Motor neuron (in vitro differentiated cells): ENCODE measurements at places on chromosomes 2 and 18.
A peak's percentile ranks its signal among the peaks of the same experiment; 100 is the strongest.

GRCh38 chr2:5332925-5333324 is 359.3 kb upstream of the SOX11 start:
- no peak for ATAC-seq

DNA sequence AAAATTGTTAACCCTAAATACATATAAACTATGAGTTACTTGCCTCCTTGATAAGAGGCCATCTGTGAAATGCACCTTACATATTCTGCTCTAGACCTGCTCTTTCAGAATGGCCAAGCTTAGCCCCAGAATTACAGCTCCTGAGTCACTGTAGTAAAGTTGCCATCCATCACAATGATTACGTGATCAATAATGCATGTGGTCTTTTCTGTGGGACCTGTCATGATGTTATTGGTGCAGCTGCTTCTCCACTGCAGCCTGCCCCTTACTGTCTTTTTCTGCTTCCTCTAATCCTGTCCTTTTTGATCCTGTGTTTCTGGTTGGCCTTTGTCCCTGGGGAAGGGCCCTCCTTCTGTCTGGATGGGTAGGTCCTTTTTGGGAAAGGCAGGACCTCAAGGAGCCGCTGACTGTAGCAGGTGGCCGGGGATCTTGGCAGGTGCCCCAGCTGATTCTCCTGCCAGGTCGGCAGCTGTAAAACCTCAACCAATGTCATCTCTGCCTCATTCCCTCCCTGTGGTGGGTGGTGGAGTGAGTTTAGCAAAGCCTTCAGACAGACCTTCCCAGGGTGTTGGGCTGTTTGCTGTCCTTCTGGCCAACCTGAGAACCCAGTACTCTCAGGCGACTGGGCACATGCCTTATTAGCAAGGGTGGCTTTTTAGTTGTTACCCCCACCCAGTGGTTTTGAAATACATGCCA is 126.2 kb upstream of the EML6 start:
- ATAC-seq, result peak; percentile 83

- ATAC-seq, result no peak
Observed at GRCh38 chr2:119231975-119232665, 8.5 kb downstream of the STEAP3 start.

DNA sequence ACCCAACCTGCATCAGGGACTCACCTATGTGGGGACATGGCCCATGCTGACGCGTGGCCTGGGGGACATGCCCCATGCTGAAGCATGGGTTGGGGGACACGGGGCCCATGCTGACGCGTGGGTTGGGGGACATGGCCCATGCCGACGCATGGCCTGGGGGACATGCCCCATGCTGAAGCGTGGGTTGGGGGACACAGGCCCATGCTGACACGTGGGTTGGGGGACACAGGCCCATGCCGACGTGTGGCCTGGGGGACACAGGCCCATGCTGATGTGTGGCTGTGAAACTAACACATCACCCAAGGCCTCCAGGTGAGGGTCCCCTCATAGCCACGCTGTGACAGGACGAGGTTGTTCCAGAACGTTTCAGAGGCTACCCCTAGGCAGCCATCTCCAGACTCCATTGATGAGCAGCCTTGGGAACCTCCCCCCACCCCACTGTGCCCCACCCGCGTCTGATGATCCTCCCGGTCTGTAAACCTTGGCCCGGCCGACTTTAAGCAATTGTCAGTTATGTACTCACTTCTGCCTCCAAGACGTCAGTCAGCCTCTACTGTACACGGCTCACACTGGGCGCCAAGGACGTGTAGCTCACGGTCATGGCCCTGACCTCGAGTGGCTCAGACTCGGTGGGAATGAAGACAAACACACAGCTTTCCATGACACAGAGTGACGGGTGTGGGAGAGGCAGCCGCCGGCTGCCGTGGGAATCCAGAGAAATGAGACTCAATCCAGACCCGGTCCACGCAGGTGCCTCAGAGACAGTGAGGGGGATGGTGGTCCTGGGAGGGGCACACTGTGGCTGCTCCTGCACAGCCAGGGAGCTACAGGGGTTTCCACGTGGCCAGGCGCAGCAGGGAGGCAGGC is 50.2 kb upstream of the SLC66A3 start:
- ATAC-seq, result no peak

- peak; percentile 66 for ATAC-seq
Observed at GRCh38 chr2:30239308-30239985, 8.1 kb downstream of the LBH start.

- peak; percentile 86 for ATAC-seq
Observed at GRCh38 chr18:48859311-48860268, 91.2 kb downstream of the SMAD7 start.

DNA sequence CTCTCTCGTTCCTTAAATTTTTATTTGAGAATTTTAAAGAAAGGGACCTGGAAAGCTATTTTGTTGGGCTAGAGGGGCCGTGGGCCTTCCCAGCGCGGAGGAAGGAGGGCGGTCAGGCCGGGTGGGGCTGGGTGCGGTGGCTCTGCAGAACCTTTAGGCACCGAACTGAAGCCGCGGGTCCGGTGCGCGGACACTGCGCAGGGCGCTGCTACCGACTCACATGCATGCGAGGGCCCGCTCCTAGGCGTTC is 1.6 kb upstream of the TWIST2 start:
- no peak for ATAC-seq

DNA sequence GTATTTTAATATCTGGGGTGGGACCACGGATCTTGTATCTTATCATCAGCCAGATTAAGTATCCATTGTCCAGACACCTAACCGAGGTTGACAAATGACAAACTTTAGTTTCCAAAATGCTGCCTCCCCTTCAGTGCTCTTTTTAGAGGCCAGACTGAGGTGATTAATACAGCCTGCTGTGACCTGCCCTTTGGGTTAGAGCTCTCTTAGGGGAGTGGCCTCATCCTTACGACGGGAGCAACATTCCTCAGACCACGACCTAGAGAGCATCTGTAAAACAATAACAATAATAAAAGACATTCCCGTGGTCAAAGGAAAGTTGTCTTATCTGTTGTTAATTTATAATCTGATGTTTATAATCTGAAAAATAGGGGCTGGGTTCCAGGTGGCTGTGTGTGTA is 405.3 kb downstream of the LPIN1 start:
- no peak for ATAC-seq

DNA sequence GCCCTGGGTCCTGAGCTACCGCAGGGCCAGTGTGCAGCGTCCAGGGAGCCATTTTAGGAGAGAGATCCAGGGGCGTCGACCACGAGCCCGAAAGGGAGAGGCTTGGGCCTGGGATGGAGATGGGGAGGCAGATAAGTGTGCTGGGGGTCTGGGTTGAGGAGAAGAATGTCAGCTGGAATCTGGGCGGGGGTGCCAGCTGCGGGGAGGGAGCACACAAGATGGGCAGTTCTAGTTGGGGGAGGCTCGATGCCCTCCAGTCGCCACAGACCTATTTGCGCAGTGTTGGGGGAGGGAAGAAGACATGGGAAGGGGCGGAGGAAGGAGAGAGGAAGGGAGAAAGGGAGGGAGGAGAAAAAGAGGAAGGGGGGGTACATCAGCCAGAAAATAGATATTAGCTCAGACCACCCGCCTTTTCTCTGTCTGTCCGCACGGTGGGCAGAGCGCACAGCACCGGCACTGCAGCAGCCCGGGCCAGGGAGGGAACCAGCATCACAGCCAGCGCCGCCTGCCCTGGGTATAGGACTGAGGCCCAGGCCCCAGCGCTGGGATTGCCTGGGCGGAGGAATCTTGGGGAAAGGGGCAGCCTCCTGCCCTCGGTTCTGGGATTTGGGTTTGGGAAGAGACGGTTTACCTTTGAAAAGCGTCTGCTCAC is 1.9 kb upstream of the HOXD11 start:
- no peak for ATAC-seq

- no peak for ATAC-seq
Observed at GRCh38 chr2:190653231-190653630, 4.3 kb downstream of the NAB1 start.

DNA sequence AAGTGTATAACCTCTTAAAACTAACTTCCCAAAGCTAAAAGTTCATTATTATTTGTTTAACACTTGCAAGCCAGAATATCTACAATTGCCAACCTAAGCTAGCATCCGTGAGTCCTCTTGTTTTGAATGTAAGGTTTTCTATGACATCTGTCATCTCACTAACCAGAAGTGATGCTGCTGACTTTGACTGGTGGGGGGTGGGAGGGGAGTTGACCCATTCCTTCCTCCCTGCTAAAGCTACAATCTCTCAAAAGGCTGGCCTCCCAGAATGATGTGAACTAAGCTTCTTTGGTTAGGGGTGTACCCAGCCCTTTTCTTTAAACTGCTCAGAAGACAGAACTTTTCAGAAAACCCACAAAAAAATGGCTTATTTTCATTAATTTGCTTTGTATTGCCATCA is 280.6 kb downstream of the ZEB2 start:
- ATAC-seq, result no peak

GRCh38 chr2:27809761-27810241 is 38.3 kb downstream of the MRPL33 start:
- no peak for ATAC-seq

GRCh38 chr2:169755083-169755870 is 21.6 kb downstream of the KLHL23 start:
- ATAC-seq, result no peak

DNA sequence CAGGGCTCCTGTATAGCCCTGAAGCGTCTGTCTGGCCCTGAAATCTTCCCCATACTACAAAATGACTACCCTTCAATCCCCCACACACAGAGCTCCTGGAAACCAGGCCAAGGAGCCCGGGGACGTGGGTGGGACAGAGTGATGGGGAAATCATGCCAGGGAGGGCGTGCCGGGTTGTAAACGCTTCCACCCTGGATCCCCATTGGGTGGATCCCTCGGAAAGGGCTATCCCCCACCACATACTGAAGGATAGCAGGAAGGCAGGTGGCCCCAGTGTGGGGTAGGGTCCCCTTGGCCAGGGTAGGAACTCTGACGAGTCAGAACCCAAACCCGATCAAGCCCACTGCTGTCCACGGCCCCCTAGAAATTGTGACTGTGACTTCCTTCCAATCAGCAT is 91.7 kb downstream of the INHBB start:
- no peak for ATAC-seq

DNA sequence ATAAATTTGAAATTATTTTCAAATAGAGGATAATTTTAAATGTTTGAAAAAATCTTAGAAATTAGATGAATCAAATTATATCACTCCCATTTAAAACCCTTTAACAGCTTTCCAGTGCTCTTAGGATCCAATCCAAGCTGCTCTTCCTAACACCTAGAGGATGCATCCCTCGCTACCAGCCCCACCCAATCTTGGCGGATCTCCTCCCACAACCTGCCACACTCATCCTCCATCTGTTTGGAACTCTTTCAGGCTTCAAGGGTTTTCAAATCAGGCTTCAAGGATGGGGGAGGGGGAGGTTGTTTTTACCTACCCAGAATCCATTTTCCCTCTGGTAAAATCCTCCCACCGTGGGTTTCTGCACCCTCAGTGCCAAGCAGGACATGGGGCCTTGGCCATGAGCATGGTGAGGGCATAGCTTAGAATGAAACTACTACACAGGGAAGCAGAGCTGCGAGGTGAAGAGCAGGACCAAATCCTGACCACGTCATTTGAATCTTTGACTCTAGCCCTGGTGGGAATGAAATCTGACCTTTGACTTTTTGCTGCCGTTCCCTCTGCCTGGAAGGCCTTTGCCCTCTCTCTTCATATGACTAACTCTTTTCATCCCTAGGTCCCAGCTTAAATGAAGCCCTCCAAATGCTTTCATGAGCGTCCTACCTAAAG is 113.0 kb upstream of the MAPRE2 start:
- ATAC-seq, result no peak

DNA sequence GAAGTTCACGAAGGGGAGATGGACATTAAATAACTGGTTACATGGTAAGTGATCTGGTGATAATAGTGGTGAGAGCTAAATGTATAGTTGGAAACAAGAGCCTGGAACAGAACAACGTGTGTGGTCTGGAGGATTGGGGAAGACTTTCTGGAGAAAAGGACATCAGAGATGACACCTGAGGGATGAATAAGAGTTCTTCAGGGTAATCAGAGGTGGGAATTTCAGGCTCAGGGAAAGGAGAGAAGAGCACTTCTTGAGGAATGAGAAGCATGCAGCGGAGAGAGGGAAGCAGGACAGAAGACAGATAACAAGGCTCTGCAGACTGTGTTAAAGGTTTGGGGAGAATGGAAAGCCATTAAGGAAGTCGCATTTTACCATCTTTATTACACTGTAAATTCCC is 450.7 kb downstream of the TNS1 start:
- ATAC-seq, result no peak

- ATAC-seq, result no peak
Observed at GRCh38 chr18:3350021-3350420, 88.1 kb downstream of the MYL12B start.

DNA sequence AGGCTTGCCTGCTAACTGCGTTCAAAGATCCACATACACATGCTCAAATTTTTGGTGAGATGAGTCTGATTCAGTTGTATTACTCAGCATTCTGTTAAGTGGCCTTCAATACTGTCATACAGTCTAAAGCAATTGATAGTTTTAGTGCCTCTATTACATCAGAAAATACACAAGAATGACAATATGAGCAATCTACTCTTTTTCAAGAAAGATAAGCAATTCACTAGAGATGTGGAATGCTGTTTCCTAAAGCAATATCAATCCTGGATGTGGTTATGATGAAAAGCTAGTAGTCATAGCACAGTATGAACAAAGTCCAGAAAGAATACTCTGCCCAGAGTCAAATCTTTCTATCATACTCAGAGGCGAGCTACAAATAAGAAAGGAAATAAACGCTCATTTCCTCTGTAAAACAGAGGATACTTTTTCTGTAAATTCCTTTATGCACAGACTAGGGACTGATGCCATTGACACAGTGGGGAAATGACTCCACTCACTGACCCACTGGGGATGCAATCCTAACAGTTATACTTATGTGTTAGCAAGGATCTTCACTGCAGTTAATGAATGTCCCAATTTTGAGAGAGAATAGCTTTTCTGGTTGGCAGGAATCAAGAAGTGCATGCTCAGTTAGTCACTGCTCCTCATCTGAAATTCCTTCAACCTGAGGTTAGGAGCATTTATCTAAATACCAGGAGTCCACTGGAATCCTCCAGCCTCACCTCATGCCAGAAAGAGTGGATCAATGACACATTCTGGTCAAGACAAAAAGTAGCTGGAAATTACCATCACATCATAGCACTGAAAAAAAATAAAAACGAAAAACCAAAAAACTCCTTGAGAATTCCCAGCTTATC is 83.3 kb downstream of the PDE11A start:
- ATAC-seq, result no peak

- ATAC-seq, result no peak
Observed at GRCh38 chr2:171490577-171490976, 31.7 kb upstream of the CYBRD1 start.

DNA sequence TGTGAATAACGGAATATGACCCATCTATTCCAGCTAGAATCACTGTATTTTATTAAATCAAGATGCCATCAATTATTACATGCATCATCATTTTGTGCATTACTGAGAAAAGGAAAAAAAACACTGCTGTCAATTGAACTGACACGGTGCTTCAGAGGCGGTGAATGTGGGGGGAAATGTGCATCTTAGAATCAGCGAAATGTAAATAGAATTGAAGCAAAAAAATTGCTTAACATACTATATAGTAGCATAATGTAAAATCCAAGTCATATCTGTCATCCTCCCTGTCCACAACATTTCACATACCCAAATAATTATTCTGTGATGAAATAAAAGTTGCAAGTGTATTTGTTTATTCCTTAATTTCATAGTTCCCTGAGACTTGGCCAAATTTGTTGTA is 84.6 kb downstream of the PRKRA start:
- ATAC-seq, result peak; percentile 72

- no peak for ATAC-seq
Observed at GRCh38 chr2:65313126-65313953, 85.7 kb downstream of the ACTR2 start.

- no peak for ATAC-seq
Observed at GRCh38 chr2:99035920-99036319, 99.9 kb upstream of the CRACDL start.

GRCh38 chr2:238895891-238896600 is 48.2 kb downstream of the TWIST2 start:
- ATAC-seq, result peak; percentile 36

GRCh38 chr2:234290671-234291070 is 206.2 kb downstream of the ARL4C start:
- no peak for ATAC-seq
